ENCODE measurements at places on chromosomes 1 and 21.

DNA sequence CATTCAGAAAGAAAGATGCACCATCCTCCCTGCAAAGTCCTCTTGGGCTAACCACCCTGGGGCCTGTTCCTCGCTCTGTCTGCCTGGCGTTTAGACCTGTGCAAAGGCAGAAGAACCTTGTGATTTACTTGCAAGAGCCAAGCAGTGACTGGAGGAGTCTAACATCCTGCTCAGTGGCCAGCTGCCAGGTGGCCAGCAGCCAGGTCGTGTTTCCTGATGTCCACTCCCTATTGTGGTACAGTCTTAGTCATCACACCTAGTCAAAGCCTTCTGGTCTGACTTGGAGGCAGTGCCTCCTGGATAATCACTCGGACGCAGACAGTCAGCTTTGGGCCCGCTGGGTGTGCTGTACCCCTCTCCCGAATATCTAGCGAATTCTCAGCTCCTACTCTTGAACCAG lies 118.1 kb downstream of the PGBD5 start:
- no peak for DNase-seq

DNA sequence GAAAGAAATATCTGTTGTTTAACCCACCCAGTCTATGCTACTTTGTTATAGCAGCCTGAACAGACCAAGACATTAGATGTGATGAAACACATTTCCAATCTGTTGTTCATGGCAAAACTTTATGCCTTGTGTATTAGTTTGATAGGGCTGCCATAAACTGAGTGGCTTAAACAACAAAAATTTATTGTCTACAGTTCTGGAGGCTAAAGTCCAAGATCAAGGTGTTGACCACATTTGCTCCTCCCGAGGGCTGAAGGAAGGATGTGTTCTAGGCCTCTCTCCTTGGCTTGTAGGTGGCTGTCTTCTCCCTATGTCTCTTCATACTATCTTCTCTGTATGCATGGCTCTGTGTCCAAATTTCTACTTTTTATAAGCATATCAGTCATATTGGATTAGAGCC lies 94.1 kb upstream of the HIVEP3 start:
- no peak for DNase-seq

DNA sequence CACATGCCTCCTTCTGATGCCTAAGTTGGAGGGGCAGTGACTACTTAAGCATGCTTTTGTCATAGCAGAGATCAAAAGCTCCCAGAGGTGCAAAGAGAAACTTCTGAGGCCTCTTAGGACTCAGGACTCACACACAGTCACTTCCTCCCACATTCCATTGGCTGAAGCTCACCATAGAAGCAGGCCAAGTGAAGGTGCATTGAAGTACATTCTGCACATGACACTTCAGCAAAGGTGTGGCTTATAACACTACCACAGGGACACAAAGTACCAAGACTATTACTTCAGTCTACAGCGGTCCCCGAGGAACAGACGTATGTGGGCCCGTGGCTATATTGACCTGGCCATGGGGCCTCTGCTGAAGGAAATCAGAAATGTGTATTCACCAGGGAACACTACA lies 2.5 kb upstream of the POGK start:
- no peak for DNase-seq

DNA sequence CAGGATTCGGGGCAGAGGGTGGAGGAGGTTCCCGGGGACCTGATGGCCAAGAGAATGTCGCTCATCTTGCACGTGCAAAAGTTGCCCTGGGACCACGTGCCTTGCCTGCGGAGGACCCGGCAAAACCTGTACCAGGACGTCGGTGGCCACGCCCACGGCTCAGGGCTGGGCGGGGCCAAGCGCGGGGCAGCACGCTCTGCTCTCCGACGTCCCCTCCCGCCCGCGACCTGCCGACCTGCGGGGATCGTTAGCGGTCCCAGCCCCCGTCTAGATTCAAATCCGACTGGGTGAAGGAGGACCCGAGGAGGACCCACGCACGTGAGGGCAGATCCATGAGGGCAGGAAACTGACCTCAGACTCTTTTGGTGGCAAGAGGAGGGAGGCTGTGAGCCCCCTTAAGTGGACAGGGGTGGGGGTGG lies at the start of gene C1orf167:
Gene C1orf167 (plus strand): TSS at position 206 of the 419 bp plus-strand sequence. CDS start 2,208 bp downstream, outside the sequence.
- DNase-seq: no peak

DNA sequence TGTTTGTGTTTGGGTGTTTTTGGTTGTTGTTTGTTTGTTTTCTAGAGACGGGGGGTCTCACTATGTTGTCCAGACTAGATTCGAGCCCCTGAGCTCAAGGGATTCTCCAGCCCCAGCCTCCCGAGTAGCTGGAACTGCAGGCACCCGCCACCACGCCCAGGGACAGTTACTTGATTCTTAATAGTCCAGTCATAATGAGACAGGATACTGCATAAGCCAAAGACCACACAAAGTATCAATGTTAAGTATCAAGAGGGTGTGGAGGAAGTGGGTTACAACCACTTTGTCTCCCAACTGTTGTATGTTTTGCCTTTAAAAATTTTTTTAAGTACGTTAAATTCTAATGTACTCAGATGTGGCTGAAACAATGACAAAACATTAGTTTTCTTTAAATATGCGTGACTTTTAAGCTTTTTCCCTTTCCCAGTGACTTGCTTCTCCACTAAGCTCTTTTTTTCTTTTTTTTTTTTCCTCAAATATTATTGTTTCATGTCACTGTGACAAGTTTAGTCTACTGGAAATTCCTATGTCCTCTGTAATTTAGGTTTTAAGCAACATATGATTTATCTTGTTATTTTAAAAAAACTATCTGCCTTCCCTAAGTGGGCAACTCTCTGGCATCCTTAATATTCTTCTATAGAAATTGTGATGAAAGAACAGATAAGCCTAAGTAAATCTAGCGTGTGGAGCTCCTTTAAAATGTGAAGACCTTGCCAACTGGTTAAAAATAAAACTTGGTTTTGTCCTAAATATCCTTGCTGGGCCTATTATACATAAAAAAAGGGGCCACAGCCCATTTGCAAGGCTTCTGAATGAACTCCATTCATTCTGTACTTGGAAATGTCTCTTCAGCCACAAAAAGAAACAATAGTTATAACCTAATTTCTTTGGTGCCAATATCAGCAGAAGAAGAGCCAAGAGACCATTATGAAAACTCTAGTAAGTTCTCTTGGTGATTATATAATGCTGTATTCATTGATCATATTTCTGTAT lies 56.2 kb upstream of the DPH5 start:
- DNase-seq: peak; percentile 1

DNA sequence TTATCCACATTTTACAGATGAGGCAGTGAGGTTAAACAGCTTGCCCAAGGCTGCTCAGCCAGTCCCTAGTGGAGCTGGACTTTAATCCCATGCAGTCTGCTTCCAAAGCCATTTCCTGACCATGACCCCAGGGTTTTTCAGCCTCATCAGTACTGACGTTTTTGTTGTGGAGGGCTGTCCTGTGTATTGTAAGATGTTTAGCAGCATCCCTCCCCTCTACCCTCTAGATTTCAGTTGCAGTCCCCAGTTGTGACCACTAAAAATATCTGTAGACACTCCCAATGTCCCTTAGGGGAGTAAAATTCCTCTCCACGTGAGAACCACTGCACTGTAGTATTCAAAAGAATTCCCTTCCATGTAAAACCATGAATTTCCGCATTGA lies 30.2 kb upstream of the C1orf105 start:
- DNase-seq: no peak

DNA sequence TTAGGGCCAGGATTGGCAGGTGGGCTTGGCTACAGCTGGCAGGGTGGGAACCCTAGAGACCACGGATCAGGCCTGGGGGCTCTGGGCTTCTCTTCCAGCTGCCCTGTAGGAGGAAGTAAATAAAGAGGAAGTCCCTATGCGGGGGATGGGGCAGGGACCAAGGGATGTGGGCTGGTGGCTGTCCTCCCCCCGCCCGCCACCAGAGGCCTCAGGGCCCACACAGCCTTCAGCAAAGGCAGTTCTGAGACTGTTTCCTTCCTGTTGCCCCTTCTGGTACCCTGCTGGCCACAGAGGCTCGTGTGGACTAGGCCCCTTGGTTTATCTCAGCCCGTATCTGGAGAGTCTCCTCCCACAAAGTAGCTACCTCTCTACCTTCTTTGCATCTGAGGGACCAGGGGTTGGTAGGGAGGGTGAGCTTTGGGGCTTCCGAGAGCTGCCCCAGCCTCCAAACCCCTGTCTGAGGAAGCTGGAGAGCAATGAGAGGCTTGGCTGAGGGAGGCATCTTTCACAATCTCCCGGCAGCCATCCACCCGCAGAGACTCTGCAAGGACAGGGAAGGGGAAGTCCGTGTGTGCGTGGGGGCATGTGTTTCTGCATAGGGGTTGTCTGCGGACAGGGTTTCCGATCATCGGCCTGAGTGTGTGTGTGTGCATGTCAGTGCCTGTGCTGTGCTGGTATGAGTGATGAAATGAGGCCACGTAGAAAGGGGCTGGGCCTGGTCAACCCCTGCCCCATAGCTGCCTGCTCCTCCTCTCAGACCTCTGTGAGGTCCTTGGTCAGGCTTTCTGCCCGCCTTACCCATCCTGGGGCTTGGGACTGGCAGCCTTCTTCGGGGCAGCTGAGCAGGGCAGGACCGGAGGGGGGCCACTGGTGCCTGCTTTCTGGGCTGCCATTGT lies 12.5 kb downstream of the RPS6KA1 start:
- DNase-seq: peak; percentile 70

DNA sequence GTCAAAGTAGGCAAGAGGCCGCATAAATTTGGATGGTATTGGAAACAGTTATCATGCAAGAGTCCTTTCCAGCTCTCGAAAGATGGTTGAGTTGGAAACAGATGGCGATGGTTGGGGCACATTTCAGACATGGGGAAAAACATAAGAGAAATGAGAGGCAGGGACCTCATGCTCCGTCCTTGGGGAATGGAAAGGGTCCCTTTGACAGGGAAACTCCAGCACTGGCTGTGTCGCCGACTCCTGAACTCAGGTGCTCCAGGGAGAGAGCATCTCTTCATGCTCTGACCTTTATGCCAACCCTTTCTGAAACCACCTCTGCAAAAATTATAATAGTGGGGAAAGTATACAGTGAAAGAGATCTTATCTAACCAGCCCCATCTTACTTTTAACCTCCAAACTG lies 36.8 kb upstream of the COL6A2 start:
- no peak for DNase-seq

- no peak for DNase-seq
Measured at GRCh38 chr1:62794053-62794452, 10.1 kb downstream of the ATG4C start.

GRCh38 chr1:71068325-71069240 lies 12.3 kb downstream of the ZRANB2 start:
- DNase-seq: no peak

GRCh38 chr1:192907545-192908243 lies 98.9 kb downstream of the RGS2 start:
- DNase-seq: no peak

DNA sequence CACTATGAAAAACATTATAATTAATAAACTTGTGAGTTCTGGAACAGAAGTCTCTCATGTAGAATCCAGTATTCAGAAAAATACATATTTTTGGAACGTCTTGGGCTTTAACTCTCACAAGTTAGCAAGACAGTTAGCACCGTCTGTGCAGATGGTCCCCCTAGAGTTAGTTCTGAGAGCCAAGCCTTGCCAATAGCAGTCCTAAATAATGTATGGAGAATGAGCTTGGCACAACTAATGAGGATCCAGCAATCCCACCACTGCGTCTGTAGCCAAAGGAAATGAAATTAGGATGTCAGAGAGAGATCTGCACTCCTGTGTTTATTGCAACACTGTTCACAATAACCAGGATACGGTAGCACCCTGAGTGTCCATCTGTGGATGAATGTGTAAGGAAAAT lies 54.6 kb upstream of the VAMP3 start:
- no peak for DNase-seq

DNA sequence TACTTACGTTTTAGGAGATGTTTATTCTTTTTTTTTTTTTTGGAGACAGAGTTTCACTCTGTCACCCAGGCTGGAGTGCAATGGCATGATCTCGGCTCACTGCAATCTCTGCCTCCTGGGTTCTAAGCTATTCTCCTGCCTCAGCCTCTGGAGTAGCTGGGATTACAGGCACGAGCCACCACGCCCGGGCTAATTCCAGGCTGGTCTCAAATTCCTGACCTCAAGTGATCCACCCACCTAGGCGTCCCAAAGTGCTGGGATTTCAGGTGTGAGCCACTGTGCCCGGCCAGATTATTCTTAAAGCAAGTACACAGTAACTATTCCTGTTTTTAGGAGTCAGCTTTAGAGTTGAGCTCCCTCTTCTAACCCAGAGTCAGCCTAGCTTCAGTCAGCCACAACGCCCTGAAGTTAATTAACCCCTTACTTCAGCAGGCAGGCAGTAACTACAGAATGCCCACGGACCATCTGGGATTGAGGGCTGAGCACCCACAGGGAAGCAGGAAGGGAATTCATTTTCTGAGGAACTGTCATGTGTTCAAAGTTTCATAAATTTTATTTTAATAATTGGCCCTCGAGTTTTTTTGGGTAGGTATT lies 5.3 kb upstream of the ID3 start:
- DNase-seq: no peak

- DNase-seq: no peak
Measured at GRCh38 chr21:31460980-31461379, 116.9 kb upstream of the TIAM1 start.

All from activated T-helper 9 cell treated with anti-CD3 and anti-CD28 coated beads, Interleukin-2, amount 50 U/mL, for 16 hours (primary cell).